ENCODE measurements at places on chromosomes 3 and 15.

DNA sequence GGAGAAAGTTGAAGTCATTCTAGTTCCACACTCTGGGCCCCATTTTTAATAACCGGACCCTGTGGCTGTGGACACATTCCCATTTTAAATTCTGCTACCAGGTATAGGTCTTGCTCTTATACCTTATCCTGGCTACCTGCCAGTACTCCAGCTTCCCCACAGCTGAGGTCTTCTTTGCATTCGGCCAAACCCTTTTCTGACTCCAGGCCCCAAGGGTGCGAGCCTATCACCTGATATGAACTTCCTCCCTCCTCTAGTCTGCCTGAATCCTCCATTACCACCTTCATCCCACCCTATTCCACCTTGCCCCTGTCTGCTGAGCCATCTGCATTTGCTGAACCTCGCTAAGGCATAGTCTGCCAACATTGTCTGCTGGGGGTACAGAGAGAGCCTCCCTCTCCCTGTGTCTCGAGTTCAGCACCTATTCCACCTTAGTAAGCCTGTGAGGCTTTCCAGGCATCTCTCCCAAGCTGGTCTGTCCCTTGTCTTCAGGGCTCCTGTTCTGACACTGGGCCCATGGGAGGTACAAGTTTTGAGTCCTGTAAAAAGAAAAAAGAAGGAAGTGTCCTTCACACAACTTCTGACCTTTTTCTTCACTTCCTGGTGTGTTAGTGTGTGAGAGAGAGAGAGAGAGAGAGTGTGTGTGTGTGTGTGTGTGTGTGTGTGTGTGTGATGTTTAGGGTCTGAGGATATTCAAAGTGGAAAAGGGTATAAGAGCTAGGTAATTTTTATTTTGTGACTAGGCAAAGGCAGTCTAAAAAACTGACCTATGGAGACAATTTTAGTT lies 27.0 kb downstream of the PDE8A start:
- no peak for DNase-seq

DNA sequence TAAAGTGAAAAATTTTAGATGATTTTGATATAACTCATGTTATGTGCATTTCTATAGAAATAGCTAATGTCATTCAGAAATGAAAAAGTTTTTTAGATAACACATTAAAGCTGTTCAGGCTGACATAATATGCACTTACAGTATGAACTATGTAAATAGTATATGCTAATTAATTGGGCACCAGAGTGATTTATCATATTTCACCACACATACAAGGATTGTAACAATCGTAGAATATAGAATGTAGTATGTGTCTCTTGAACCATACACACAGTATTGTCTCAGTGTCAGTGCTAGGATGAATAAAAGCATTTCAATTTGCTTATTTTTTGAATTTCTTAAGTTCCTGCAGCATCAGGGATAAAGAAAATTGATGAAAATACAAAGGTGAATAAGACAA lies 710.0 kb downstream of the OTOL1 start:
- no peak for DNase-seq

DNA sequence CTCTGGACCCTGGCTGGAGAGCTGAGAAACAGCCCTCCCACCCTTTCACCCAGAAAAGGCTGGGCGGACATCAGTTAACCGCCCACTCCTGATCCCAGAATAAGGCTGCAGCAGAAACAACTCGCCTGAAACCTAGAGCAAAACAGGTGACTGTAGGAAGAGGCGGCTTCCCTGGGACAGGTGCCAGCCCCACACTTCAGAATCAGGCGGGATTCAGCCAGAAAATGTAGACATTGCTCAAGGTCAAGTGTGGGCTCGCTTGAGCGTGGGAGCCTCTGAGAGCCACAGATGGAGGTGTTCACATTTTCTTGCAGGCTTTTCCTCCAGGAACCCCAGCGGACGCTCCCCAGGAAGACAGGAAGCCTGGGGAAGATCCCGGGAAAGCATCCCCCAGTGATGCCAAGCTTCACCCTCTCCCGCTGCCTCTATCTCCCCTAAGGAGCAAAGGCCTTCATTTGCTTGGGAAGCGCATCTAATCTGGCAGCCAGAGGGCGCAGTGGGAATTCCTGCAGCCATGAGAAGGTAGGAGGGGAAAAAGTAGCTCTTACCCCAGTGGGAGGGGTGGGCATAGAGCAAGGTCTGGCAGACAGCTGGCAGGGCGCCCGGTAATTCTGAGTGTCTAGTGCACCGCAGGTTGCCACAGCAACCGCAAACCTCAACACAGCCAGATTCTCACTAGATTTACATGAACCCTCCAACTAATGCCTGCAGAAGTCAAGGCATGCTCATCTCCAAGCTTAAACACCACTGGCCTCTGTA lies 77.7 kb downstream of the OCA2 start:
- no peak for DNase-seq

GRCh38 chr3:17006132-17006852 lies 121.5 kb downstream of the PLCL2 start:
- DNase-seq = no peak

DNA sequence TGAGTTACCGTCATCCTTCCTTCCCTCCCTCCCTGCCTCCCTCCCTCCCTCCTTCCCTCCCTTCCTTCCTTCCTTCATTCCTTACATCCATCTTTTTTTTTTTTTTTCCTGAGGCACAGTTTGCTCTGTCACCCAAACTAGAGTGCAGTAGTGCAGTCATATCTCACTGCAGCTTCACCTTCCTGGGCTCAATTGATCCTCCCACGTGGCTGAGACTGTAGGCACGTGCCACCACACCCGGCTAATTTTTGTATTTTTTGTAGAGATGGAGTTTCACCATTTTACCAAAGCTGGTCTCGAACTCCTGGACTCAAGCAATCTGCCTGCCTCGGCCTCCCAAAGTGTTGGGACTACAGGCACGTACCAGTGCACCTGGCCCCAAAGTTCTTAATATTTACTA lies 25.8 kb downstream of the USP3 start:
- peak; percentile 18 for DNase-seq

GRCh38 chr15:25883463-25884259 lies 20.5 kb upstream of the ATP10A start:
- no peak for DNase-seq

DNA sequence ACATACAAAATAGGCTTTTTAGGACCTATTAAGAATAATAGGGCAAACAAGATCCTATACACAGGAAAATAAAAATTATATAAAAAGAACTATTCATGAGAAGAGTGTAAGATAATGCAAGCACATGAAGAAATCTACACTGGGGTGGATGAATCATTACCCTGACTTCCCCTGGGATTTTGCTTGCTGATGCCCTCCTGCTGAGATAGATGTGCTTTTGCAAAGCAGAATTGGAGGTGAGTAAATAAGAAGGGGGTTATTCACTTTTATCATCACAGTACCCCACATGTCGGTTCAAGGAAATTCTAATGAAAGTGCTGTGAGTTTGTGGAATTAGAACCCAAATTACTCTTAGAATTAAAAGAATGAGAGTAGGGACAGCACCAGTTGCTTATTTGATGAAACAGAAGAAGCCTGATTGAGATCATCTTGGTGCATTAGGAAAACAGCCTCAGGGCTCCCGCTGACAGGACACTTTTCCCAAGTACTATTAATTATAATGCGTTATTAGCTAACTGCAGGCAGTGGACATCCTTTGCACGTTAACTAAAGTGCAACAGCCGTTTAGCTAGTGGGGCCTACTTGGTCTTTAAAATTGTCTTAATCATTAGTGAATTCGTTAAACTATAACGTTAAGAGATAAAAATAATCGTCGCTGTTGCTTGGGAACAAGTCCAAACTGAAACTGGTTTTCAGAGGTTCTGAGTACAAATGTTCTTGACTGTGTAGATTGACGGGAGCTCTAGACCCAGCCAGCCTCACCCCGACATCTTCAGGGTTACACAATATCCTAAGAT lies 48.4 kb downstream of the SLC2A2 start:
- no peak for DNase-seq

DNA sequence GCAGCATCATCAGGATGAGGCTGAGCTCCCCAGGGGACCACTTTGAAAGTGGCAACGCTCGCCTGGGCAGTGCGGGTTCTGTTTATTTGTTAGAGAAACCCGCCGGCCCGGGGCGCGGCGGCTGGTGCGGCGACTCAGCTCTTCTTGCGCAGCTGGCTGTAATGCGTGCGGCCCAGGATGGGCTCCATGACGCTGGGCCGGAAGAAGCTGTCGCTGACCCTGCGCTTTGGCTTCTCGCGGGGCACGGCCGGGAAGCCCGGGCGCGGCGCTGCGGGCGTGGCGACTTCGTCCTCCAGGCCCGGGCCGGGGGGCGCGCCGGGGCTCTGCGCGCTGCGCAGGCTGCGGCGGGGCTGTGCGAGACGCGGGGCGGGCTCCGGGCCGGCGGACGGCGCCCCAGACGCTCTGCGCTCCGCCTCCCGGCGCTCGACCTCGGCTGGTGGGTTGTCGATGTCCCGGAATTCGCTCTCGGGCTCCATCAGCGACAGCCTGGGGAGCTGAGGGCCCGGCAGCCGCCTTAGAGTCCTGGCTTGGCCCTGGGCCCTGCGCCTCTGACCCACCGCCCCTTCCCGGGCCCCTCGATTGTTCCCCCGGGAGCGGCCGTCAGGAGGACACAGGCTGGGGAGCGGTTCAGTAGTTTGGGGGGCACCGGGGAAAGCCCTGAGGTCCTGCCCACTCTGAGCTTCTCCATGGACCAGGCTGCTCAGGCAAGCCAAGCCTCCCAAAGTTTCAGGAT lies 10.3 kb upstream of the KIF7 start:
- DNase-seq = no peak

- DNase-seq = no peak
Measured at GRCh38 chr15:97684249-97684648, 276.3 kb upstream of the ARRDC4 start.

GRCh38 chr3:49775538-49775937 lies 10.8 kb downstream of the IP6K1 start:
- no peak for DNase-seq

DNA sequence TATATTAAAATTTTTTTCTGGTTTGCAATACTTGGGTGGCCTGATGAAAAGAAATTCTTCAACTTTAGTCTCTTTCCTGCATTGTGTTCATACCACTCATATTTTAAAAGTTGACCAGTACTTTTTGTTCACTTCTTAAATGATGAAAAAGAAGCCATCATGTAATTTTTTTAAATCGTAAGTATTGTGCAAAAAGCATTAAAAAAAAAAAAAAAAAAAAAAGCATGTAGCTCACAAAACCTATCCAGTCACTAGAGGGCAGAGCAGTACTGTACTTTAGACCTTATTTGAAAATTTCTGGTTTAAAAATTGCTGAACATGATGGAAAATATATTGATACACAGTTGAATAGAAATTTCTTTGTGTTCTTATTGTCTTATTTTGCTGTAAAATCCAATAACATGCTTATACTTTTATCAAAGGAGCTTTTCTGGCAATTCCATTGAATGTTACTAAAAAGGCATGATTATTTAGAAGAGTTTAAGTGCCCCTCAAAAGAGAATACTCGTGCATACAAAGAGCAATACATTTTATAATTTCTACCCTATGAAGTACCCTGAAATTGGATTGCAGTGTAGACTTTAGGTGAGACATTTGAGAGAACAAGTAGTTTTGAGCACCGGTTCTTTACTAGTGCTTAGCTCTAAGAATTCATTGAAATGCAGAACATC lies 137.7 kb downstream of the BBX start:
- no peak for DNase-seq

DNA sequence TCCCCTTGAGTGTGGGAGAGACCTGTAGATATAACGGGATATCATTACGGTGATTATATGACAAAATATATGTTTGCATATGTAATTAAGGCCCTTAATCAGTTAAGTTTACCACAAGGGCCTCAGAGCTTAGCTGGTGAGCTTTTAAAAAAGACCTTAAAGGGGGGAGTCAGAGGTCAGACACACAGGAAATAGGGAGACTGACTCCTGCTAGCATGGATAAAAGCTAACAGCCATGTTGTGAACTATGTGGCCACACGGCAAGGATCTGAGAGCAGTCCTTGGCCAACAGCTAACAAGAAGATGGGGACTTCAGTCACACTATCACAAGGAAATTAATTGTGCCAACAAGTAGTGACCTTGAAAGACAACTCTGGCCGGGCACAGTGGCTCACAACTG lies 3.1 kb downstream of the STAG1 start:
- DNase-seq = no peak

DNA sequence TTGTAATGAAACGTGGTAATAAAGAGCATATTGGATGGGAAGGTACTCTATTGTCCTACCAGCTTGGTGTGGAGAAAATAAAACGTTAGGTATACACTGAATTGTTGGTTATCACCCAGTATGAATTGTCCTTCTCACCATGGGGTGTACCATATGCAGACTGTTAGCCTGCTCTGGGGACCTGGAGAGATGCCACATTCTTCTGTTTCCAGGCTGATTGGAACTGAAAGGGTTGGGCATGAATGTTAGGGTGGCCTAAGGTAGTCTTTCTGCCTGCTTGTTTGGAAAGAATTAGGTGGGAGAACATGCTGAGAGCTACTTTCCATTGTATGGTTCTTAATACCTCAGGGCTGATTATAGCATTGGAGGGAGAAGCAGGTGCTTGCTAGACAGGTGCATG lies 340.6 kb downstream of the PTPRG start:
- DNase-seq = no peak

- DNase-seq = no peak
Measured at GRCh38 chr15:57221134-57221533, 155.2 kb upstream of the CGNL1 start.

DNA sequence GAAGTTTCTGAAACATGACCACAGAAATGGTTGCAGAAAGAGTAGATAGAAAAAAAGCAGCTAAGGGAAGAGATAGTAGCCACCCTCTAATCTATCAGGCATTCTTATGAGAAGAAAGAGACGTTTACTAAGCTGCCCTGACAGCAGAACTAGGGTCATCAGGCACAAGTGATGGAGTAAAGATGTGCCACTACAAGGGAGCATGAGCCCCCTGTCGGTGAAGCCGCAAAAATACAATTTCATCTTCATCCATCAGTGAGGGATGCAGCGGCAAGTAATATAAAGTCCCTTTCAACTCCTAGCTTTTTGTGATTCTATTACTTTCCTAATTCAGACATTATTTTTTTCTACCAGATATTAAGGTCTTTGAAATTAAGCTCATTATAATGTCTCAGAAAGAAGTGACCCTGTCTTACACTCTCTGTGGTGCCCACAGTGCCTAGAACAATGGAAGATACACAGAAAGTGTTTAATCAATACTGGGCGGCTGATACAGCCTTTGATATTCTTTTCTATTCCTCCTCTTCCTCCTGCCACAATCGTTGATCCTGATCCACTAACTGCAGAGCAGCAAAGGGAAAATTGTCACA lies 651.6 kb downstream of the NTRK3 start:
- DNase-seq = no peak

- no peak for DNase-seq
Measured at GRCh38 chr15:35622641-35623340, 76.8 kb upstream of the DPH6 start.

GRCh38 chr3:183809270-183809669 lies 16.1 kb downstream of the MAP6D1 start:
- no peak for DNase-seq

- DNase-seq = no peak
Measured at GRCh38 chr3:178146406-178146831, 389.8 kb upstream of the KCNMB2 start.

GRCh38 chr3:16203671-16204629 lies 29.5 kb downstream of the GALNT15 start:
- DNase-seq = no peak

DNA sequence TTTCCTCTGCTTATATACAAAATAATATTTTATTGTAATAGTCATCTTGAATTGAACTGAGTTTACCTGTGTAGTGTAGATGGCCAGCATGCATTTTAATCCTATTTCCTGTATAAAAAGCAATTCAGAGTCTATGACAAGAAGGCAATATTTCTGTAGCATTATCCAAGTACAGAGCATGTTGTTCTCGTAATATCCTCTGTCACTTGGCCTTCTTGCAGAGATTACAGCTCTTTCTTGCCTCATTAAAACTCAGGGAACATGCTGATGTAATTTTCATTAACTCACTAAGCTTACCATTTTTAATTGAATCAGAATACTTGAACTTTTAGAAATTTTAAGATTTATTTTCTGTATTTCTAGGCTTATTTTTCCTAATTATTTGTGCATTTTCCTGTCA lies 203.3 kb upstream of the AGTR1 start:
- DNase-seq = no peak
